ENCODE measurements at places on chromosomes 7 and 10.

DNA sequence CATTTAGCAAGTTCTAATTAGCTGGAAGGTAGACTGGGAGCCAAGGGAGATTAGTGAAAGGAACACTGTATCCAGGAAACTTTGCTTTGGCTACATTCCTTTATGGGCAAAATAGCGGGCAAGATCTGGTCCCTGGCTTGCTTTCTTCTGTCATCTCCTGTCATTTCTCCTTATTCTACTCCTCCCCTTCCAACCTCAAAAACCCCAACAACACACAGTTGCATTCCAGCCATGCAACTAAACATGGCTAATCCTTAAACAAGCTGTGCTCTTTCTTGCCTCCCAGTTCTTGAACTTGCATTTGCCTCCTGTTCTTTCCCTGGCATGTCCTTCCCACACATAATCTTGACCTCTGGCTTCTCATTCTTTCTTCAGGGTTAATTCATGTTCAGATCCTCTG is 59.5 kb upstream of the CDCA7L start:
- no peak for DNase-seq

- peak; percentile 57 for DNase-seq
Measured at GRCh38 chr10:11448545-11449244, 162.8 kb downstream of the USP6NL start.

DNA sequence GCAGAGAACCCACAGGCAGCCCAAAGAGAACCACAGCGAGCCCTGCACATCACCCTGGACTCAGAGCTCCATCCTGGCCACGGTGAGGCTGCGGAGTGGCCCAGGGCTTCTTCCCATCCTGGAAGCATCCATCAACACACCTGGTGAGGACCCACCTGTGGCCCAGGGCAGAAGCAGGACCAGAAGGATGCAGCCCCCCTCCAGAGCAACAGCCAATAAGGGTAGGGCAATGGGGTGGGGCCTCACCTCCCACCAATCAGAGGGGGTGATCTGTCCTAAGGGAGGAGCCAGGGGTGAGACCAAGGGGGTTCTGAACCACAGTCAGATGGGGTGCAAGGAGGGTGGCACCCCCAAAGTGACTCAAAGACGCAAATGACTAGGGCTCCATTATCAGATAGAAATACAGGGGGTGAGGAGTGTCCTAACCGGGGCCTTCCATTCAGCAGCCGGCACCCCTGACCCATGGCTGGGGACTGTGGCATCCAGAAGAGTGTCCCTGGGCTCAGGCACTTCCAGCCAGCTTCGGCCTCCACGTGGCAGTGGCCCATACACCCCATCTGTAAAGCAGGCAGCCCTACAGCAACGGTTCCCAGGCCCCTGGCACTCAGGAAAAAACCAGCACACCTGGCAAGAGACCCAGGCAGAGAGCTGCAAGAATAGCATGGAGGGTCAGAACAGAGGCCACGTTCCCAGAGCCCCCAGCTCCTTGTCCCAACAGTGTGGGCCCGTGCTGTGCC is 36.9 kb downstream of the STK32C start:
- DNase-seq, result no peak

- DNase-seq, result no peak
Measured at GRCh38 chr7:52285689-52286088, 749.7 kb upstream of the POM121L12 start.

GRCh38 chr10:80988755-80989154 is 451.1 kb downstream of the SH2D4B start:
- no peak for DNase-seq

GRCh38 chr10:132554053-132554990 is 16.7 kb downstream of the INPP5A start:
- DNase-seq, result no peak

- DNase-seq, result no peak
Measured at GRCh38 chr7:118583641-118584040, 359.1 kb downstream of the ANKRD7 start.

- no peak for DNase-seq
Measured at GRCh38 chr7:153524070-153524601, 528.1 kb upstream of the DPP6 start.
